ENCODE measurements at places on chromosomes 11 and 22.

GRCh38 chr11:2574043-2574552 lies 125.7 kb downstream of the KCNQ1OT1 start:
- no peak for DNase-seq

- DNase-seq, result peak; percentile 80
Observed at GRCh38 chr11:126318574-126319373, 14.9 kb downstream of the DCPS start.

DNA sequence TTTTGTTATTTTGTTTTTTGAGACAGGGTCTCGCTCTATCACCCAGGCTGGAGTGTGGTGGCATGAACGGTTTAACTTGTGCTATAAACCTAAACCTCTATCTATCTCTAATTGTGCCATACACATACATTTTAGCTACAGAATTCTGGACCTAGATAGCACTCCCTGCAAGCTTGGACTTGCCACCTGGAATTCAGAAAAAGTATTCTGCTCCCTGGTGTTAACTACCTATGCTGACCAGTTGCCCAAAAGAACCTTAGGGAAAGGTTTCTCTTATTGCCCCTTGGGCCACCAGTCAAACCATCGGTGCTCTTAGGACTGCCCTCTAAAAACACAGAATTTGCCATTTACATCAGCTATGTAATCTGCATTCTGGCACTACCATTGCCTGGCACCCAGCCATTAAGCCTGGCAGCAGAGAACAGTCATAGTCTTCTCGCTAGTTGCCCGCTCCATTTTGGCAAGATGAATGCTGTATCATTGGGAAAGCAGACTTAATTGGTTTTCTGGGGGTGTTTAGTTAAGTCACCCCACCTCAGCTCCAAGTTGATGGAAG lies 55.3 kb downstream of the ETS1 start:
- DNase-seq, result no peak

- DNase-seq, result no peak
Observed at GRCh38 chr22:25282346-25282670, 62.9 kb downstream of the CRYBB2 start.

DNA sequence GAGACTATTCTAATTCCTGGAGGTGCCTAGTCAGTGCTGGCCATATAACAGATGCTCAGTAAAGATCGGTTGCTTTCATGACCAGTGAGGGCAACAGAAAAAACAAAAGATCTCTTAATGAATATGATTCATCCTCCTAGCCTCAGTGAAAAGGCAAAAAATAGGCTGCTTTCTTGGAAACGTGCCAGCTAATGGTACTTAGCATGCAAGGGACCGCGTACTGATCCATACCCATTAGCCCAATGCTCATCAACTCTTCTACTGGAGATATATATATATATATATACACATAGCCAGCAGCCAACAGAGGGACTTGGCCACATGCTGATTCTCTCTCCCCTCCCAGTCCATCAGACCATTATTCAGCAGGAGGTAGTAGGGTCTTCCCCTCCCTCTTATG lies 320.4 kb downstream of the KIRREL3 start:
- DNase-seq, result no peak

GRCh38 chr22:44220727-44221680 lies 40.3 kb downstream of the PARVG start:
- DNase-seq, result no peak

DNA sequence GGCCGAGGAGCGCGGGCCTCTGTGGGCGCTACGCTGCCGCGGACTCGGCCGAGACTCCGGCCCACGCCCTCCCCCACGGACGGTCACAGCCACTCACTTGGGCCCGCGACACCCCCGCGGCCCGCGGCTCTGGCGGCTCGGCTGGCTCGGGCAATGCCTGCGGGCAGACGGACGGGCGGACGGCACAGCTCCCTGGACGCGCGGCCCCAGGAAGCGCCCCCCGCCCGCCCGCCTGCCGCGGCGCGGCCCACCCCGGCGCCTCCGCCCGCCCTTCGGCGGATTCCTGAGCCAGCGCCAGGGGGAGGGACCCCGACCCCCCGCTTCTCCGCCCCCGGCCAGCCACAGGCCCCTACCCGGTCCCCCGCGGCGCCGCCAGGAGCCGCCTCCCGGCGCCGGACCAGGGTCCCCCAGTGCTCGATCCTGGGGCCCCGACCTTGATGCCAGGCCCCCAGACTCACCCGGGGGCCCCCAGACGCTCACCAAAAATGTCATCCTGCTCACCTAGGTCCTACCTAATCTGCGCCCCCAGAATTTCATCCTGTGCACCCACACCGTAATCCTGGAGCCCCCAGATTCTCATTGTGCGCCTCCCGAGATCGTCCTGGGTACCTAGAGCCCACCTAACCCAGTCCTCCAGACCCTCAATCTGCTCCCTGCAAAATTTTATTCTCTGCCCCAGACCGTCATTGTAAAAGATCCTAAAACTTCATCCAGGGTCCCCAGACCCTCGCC lies at the start of gene EFEMP2:
Gene EFEMP2 (minus strand): TSS at position 215 of the 732 bp plus-strand sequence. CDS start 446 bp downstream, outside the sequence.
- no peak for DNase-seq

DNA sequence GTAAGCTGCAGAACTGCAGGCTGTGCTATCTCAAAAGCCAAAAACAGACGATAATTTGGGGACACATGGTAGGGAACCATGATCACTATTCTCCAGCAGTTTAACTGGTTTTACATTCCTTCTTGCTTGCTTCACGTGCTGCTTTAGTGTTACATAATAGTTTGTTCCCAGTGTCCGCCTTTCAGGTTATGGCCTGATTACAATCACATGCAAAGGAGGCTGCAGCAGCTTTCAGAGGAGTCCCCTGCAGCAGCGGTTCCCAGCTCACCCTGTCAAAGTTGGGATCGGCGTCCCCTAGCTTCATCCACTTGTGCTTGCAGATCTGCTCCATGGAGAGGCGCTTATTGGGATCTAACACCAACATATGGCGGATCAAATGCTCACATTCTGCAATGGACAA lies 39.2 kb upstream of the APOA1 start:
- DNase-seq, result no peak

GRCh38 chr11:130431801-130432200 lies 3.4 kb upstream of the ADAMTS8 start:
- DNase-seq, result no peak

DNA sequence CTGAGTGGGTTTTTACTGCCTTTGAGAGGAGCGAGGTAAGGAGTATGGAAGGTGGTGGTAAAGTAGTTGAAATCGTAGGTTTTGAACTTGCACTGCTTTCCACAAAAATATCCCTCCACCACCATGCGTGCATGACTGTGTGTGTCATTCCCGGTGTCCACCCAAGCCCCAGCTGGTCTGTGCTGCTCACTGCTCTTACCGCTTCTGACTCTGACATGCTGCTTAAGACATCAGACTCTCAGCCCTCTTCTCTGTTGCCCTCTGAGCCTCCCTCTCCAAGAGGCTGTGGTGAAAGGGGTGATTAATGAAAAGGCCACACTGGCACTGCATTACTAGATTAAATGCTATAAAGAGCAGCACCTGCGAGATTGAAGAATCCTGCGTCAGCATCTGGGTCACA lies 128.7 kb downstream of the SPATA19 start:
- no peak for DNase-seq

Data from activated CD4-positive, alpha-beta T cell treated with anti-CD3 and anti-CD28 coated beads, Interleukin-2, amount 10 ng/mL, durations not matched to agents 24 days and 14 days (primary cell).